Esophagus muscularis mucosa (tissue), 4 donors: ENCODE measurements at places on chromosomes 2 and 18. TPM values are rescaled to one million over a fixed set of nuclear protein-coding genes. Genes with fewer than 3 reads are reported as not detected.

B3GNT7 gene
- total RNA-seq = 5.1 TPM

GRHL1 gene
- total RNA-seq = 0.86 TPM

CD28 gene
- total RNA-seq = under 0.01 TPM

- no peak for DNase-seq
Measured at GRCh38 chr2:241344925-241345651, 11.0 kb upstream of the FARP2 start.

- no peak for DNase-seq
Measured at GRCh38 chr2:97953853-97954252, 41.9 kb downstream of the TMEM131 start.

GRCh38 chr2:216873573-216873972 lies 13.7 kb upstream of the TNP1 start:
- no peak for DNase-seq

- no peak for DNase-seq
Measured at GRCh38 chr2:190180313-190181122, 118.0 kb upstream of the MSTN start.

SCN3A gene
- 1.2 TPM for total RNA-seq

CYP27A1 gene
- total RNA-seq = 26.3 TPM

WDR75 gene
- 25.8 TPM for total RNA-seq

GRCh38 chr2:36704475-36705150 lies 8.1 kb downstream of the VIT start:
- peak; percentile 89 for DNase-seq

GRCh38 chr2:20050104-20050645 lies 1.3 kb downstream of the LAPTM4A start:
- no peak for DNase-seq

VIL1 gene
- total RNA-seq = not detected

- no peak for DNase-seq
Measured at GRCh38 chr2:163756588-163756987, 20.8 kb upstream of the FIGN start.

DNA sequence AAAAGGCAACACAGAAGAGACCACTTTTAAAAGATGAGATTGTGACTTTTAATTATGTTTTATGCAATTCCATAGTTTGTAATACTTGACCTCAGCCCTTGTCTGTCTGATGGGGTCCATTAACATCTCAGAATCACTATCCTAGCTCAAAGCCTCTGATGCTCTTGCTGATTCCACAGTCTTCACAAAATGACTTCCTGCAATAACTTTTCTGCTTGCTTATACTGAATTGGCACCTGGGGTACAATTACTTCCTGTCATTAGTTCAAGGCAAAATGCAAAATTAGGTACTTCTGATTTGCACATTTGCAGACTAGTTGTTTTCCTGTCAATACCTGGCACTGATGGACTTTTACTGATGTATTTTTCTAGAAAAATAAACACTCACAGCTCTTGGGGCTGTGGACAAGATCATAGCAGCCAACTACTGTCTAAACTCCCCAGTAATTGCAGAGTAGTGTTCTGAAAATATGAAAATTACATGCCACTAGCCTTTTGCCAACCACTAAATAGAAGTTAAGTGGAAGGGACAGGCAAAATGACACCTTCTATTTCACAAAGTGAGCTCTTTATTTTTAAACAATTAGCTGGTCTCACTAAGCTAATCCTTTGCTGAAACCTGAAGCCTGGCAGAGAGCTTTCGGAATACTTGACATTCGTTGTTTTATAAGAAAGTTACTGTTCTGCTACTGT lies 129.1 kb downstream of the PIEZO2 start:
- peak; percentile 5 for DNase-seq

TUBA3E gene
- total RNA-seq = not detected

DNA sequence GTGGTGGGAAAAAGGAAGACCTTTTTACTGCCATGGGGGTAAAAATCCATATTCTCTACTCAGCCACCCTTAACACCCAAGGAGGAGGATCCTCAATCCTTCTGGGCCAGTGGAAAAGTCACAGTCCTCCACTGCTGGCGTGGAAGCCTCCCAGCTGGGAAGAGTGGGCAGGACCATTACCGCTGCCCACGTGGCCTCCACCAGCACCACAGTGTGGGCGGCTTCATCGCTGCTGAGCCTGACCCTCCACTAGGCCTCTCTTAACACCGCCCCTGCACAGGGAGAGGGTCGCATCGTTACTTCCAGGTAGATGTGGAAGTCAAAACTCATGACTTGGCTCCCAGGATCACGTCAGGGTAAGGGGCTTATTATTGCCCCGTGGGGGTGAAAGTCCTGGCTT lies 656.5 kb downstream of the SUCLG1 start:
- DNase-seq = no peak

GRCh38 chr2:55063713-55064323 lies 13.6 kb upstream of the RTN4 start:
- DNase-seq = no peak

- DNase-seq = no peak
Measured at GRCh38 chr2:217062768-217063167, 202.9 kb upstream of the TNP1 start.

FBXO48 gene
- total RNA-seq = 0.46 TPM

DNA sequence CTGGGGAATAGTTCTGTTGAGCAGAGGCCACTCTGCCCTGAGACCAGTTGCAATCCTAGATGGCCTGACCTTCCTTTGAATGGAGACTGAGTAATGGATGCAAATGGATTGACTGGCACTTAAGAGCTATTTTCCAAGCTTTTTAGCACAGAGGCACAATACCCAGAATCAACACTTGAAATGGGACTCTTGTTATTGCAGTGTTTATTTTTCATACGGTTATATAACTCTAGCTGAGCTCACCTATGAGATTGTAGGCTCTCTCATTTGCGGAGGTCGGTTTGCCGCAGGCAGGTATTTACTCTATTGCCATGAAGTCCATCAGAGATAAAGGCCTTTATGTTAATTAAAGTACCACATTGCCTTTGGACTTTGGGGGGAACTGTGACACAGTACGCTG lies 422.3 kb upstream of the CELF4 start:
- DNase-seq = no peak

DNA sequence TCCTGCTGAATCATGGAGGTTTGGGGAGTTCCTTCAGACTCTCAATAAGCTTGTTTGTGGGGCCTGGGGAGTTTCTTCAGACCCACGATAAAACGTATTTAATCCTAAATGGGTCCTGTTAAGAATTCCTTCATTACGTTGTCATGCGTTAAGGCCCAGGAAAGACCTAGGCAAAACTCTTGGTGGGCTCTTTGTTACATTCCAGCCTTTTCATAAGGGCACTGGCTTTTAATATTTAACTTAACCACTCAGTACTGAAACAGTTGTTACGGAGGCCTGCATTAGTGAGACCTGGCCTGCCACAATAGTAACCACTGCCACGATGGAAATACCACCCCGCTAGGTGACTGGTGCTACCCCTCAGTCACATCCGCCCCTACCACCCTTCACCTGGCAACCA lies 17.5 kb upstream of the BIN1 start:
- DNase-seq = no peak

DNA sequence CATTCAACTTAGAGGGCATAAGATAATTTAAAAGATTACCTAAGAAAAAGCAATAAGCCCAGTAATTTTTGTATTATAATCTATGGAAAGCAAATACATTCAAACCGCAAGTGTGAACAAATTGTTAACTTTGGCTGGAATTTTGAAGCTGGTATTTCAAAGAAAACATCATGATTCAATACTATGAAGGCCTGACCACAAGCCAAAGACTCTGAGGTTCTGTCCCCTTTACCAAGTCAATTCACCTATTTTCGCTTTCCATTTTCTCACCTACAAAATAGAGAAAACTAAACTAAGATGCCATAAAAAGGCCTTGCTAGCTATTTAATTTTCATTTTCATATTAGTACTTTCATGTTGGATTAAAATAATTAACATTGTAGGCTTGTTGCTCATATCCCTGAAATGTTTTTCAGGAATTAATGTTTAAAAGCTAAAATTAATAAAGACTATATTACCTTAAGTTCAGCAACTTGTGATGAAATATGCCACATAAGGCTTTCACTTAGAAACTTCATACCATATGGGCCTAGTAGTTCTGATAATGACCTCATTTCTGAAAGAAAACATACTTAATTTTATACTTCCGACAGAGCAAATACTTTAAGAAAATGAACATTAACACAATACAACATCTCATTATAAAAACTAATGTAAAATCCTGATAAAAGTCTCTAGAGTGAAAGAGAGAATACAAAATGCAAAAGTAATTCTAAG lies 85.7 kb upstream of the FRZB start:
- no peak for DNase-seq

RFTN2 gene
- total RNA-seq = 5.0 TPM

SFT2D3 gene
- 9.6 TPM for total RNA-seq

ANKRD62 gene
- not detected for total RNA-seq

DNA sequence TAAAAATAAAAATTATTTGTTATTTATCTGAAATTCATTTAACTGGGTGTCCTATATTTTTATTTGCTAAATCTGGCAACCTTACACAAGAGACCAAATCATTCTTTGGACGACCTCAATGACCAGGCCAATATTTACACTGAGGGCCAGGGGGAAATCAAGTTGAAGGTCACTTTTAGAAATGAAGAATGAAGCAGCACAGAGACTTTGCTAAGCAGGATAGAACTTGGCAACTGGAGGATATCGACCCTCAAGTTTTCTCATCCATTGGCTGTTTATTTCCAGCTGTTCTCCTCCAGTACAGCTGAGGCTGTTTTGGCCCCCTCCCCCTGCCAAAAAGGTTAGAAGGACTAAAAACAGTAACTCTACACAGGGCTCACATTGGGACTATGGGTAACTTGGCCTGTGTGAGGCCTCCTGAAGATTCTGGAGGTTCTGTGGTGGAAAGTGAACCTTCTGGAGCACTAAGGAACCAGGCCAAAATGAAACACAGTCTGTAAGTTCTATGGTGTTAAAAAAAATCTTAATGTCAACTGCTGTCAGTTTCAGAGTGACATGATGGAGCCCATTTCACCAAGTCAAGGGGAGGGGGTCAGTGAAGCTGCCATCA lies 32.2 kb upstream of the ZFP36L2 start:
- DNase-seq = no peak

DNA sequence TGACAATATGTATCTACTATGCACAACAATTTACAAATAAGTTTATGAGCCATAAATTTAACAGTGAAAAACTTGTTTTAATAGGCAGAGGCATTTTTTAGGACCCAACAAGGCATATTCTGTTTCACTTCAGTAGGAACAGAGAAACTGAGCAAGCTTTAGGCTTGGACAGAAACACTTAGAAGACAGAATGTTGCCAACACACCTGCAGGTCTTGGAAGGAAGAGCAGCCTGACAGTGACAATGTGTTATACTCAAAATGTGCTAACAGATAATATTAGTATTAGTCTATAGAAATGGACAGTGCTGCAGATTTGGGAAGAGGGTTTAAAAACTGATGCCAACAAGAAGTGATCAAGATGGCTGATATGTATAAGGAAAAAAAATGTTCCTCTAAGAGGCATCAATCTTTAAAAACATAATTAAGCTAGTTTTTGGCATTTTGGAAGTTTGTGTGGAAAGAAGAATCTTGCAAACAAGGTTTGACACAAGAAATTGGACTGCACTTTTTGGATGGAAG lies 297.1 kb upstream of the FSIP2 start:
- no peak for DNase-seq

DNA sequence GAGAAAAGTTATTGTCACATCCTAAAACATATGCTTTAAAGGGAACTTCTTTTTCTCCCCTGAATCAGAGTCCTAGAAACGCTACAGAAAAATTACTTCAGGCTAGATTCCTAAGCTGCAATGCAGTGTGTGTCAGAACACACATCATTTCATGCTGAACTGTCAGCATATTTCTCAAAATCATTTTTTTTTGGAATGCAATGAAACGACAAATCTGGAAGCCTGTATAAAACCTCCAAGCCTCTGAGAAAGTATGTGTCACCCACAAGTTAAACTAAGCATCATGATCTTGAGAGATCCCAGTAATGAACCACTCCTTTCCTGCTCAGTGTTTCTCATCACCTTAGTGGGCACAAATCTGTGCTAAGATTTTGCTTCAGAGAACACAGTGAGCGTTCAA lies 276.2 kb downstream of the ZNF521 start:
- DNase-seq = no peak

GRCh38 chr2:170217778-170218251 lies 39.9 kb downstream of the MYO3B start:
- DNase-seq = no peak

DNA sequence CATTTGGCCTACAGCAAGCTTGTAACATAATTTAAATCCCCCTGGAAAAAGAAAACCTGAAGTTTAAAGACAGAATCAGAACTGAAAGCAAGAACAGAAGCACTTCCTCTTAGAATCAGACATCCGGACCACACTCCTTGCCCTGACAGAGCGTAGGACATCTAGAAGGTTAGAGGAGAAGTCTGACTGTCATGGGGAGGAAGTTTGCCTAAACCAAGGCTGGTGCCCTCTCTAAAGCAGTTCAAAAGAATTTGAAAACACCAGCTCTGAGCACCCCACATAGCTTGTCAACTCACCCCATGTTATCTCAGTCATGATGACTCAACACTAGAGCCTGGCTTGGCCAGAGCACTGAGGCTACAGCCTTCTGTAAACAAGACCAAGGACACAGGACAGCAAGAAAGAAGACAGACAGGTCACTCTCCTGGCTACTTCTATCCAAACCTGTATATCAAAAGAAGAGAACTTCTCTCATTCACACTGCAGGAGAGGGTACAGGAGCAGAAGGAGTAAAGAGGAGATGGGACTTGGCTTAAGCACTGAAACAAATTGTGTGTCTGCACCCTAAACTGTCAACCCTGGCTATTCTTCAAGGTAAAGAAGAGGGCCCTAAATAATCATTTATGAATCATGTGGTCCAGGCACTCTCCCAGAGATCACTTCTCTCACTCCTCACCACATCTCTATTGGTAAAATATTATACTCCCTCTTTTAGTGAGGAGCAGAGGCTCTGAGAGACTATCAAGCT lies 198.6 kb downstream of the MEMO1 start:
- DNase-seq = no peak

RBKS gene
- total RNA-seq = 0.63 TPM

DNA sequence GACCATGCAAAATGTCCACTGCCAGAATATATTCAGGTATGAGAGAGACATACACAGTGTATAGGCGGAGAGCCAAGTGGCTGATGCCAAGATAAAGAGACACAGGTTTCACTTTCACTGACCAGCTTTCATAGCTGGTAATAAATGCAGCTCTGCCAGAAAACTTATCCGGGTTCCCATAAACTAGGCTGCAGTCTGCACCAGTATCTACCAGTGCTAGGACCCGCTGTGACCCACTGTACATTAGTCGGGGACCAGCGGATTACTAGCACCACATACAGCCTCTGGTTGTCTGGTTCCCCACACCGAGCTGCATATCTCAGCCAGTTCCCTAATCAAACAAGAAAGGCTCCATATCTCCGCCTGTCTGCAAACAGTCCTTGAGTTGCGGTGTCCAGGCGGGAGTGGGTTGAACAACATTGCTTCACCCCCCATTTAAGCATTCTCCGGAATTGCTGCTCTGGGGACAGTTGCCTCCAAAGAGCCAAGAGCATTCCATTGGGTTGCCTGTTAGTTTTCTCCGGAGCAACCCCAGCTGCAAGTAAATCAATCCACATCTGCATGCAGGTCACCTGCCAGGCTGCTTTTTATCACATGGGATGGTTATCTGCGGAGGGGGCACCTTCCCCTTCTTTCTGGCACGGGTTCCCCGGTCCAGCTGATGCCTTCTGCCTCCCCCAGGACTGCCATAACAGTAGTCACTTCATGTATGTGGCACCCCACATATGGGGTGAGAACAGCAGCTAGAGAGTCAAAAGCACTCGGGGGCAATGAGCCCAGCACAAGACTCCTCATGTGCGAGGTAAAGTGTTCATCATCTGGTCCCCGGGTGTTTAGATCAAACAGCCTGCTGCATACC lies 18.0 kb upstream of the KLHL23 start:
- DNase-seq = no peak

RIT2 gene
- not detected for total RNA-seq

- no peak for DNase-seq
Measured at GRCh38 chr2:69086466-69086865, 73.5 kb downstream of the ANTXR1 start.
